ENCODE measurements at places on chromosomes 12 and 14. TPM values are rescaled to one million over a fixed set of nuclear protein-coding genes. Genes with fewer than 3 reads are reported as not detected.

GDF3 gene
- total RNA-seq: 0.30 TPM

GRCh38 chr12:100720016-100720654 lies 74.4 kb upstream of the ANO4 start:
- no peaks in the 10 kb centered on the region for H3K27me3 ChIP-seq
- no peak overlapping the region for H3K27ac ChIP-seq
- no peak overlapping the region for H3K4me3 ChIP-seq
- DNase-seq: no peak
- H3K36me3 ChIP-seq: no peaks in the 10 kb centered on the region

GRCh38 chr14:48693793-48694192 lies 892.4 kb downstream of the RPS29 start:
- no peaks in the 10 kb centered on the region for H3K4me1 ChIP-seq
- H3K4me3 ChIP-seq: no peak overlapping the region
- H3K27me3 ChIP-seq: no peaks in the 10 kb centered on the region
- H3K27ac ChIP-seq: no peak overlapping the region

DNA sequence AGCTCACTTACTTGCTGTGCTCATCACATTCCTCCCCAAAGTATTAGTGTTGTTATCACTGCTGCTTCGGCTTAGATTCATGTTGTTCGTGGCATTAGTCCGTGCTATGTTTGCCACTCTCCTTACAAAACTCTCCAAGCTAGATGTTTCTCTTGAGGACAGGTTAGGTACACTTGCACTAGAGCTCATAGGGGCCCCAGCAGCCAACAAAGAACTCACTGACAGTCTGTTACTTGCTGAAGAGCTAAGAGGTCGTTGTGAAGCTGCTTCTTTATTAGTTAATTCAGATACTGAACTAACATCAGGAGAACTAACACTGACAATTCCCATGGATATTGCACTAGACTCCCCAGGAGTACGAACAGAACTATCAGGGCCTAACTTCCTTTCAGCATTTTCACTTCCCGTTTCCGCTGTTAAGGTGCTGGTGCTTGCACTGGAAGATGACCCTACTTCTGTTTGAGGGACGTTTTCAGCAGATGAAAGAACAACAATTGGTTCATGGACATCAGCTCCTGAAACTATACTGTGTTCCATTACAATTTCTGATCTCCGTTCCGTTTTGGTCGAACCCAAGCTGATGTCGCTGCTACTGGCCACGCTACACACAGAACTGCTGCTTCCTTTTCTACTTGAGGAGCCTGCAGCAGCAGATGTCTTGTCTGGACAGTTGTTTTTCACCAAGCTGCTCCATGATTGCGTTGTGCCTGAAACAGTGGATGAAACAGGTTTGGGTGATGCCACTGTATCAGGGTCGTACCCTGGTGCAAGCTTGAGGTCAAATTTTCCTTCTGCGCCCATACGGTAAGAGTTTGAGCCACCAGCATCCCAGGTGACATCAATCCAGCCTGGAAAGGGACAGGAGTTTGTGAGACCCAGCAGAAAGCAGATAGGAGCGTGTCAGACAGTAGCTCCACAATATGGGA lies 78.7 kb downstream of the HECTD1 start:
- no peak for DNase-seq
- H3K4me3 ChIP-seq: no peak overlapping the region
- H3K36me3 ChIP-seq: peaks cover 4% of the 10 kb centered on the region
- H3K4me1 ChIP-seq: no peaks in the 10 kb centered on the region

- DNase-seq: peak; percentile 89
- H3K36me3 ChIP-seq: no peaks in the 10 kb centered on the region
- H3K4me3 ChIP-seq: peak within 1 kb of the TSS; percentile 98
- peak within 1 kb of the TSS; percentile 93 for H3K27ac ChIP-seq
- H3K4me1 ChIP-seq: peaks cover 2% of the 10 kb centered on the region
These were observed at the start of gene PLEKHA5 for GRCh38 chr12:19129486-19130223. Gene PLEKHA5, plus strand, starts transcription at chr12:19129733. Its CDS starts 67 bp downstream, at chr12:19129800.

DNA sequence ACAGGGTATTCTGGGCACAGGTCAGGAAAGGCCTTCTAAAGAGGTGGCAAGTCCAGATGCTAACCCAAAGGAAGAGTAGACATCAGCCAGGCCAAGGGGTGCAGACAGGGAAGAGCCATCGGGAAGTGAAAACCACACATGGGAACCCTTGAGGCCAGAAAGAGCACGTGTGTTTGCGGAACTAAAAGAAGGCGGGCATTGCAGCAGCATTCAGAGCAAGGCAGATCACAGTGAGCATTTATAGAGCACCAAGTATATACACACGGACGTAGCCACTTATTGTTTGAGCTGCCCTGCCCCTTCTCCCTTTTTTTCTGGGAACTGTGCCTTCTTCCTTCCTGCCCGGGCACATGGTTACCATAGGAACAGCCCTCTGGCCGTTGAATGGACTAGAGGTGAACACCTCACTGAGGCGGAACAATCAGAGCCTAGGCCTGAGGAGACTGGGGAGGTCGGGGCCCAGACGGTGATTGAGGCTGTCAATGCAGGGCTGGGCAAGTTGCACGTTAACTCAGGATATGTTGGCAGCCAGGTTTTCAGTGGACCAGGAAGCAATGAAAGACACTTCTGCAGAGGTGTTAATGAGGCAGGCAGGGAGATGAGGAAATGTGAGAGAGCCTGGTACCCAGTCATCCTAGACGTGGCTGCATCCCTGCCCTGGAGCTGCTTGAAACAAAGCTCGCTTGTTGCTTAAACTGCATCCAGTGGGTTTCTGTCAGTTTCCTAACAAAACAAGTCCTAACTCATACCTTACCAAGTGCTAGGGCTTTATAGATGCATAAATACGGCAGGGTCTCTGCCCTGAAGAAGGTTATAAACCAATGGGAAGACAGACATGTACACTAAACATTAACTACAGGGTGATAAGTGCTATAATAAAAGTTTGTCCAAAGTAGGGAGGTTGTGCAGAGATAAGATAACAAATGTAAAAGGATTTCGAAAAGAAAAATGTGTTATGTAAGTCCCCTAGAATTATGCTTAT lies 34.2 kb downstream of the MOAP1 start:
- H3K4me3 ChIP-seq: no peak overlapping the region
- H3K4me1 ChIP-seq: no peaks in the 10 kb centered on the region
- H3K36me3 ChIP-seq: no peaks in the 10 kb centered on the region
- no peak overlapping the region for H3K27ac ChIP-seq
- H3K27me3 ChIP-seq: no peaks in the 10 kb centered on the region
- no peak for DNase-seq

DNA sequence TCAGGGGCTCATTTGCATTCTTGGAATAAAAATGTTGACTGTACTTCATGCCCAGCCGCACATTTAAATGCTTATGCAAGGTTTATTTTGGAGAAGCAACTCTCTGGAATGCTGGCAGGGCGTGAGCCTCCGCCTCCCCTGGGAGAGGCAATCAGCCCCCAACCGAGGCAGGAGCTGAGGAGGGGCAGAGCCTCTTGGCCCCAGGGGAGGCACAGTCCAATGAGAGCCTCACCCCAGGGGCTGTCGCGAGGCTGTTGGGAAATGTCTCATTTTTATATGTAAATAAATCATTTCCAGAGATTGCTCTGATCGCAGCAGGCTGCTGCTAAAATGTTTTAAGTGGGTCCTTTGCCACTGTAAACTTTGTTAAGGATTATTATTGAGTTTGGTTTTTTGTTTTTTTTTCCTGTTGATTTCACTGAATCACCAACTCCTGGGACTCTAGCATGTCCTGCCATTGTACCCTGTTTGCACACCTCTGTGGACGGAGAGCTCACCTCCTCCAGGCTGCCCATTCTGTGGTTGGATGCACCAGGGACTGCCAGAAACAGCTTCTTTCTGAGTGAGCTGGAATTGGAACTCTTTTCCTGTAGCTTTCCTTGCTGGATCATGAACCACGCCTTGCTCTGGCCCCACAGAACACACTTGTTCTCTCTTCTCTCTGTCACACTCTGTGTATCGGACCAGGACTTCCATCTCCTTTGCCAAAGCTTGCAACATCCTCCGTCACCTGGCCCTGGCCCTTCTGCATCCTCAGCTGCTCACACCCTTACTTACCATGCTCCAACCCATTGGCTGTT lies 46.9 kb upstream of the FAM181A start:
- H3K27ac ChIP-seq: no peak overlapping the region
- peak overlapping the region; percentile 33 for H3K4me3 ChIP-seq
- no peaks in the 10 kb centered on the region for H3K36me3 ChIP-seq
- DNase-seq: peak; percentile 66
- no peaks in the 10 kb centered on the region for H3K4me1 ChIP-seq

- no peak overlapping the region for H3K4me3 ChIP-seq
- no peaks in the 10 kb centered on the region for H3K4me1 ChIP-seq
- H3K27ac ChIP-seq: no peak overlapping the region
- no peaks in the 10 kb centered on the region for H3K36me3 ChIP-seq
- DNase-seq: no peak
These were observed 69.7 kb downstream of the TSPAN11 start for GRCh38 chr12:30996255-30996654.

- H3K4me3 ChIP-seq: no peak overlapping the region
- no peaks in the 10 kb centered on the region for H3K4me1 ChIP-seq
- H3K27me3 ChIP-seq: no peaks in the 10 kb centered on the region
- no peak overlapping the region for H3K27ac ChIP-seq
- DNase-seq: no peak
These were observed 155.7 kb upstream of the PDZRN4 start for GRCh38 chr12:41032386-41032785.

- H3K27ac ChIP-seq: peak overlapping the region; percentile 35
- no peaks in the 10 kb centered on the region for H3K27me3 ChIP-seq
- no peak for DNase-seq
- H3K4me3 ChIP-seq: no peak overlapping the region
These were observed 21.1 kb upstream of the KRT8 start for GRCh38 chr12:52925717-52926595.

DNA sequence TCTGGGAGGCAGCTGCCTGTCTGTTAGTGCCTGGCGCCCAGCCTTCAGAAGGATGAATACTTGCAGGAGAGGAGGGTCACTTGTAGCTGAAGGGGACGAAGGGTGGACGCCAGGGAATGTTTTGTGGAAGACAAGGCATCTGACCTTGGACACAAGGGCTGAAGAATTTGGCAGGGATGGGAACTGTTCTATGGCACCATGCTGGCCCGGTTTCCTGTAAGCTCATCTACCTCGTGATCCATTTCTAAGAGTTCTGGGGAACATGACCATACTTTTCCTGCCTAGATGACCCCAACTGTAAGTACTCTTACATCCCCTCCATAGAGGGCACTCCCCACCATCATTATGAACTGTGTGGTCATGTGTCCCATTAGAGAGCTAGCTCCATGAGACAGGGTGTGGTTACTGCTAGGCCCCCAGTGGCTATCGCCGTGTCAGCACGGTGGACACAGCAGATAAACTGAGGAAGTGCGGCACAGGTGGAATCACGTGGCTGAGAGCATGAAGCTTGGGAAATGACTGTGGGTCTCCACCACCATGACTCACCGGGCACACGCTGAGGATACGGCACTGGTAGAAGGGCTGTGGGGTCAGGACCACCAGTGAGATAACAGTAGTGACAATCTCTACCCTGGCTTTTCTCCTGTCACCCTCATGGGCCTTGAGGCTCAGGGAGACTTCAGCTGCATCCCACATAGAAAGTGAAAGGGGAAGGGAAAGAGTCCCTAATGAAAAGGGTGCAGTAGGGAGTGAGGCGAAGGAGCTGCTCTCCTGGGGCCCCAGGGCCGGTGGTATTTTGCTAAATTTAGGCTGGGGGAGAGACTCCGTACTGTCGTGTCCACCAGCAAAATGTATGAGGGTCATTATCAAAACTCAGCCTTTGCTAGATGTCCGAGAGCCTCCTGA lies 252.6 kb downstream of the FOXN3 start:
- H3K4me3 ChIP-seq: no peak overlapping the region
- no peaks in the 10 kb centered on the region for H3K4me1 ChIP-seq
- no peak overlapping the region for H3K27ac ChIP-seq
- H3K27me3 ChIP-seq: no peaks in the 10 kb centered on the region

DNA sequence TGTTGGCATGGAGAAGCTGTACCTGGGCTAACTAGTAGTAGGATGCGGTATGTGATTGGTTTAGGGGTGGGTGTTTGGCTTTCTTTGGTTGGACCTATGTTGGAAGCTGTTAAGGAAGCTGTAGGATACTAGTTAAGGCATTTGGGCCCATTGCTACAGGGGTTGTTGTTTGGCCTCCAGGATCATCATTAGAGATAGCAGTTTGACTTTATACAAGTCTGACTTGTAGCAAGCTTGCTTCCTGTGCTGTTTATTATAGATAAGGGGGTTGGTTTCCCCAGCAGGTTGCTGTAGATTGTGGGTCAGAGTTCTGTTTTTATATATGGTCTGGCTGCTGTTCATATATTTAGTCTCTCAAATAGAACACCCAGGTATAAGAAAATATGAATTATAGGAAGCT lies 1.4 kb upstream of the PRIM1 start:
- H3K27ac ChIP-seq: no peak overlapping the region
- H3K4me3 ChIP-seq: no peak overlapping the region
- no peaks in the 10 kb centered on the region for H3K4me1 ChIP-seq
- H3K27me3 ChIP-seq: no peaks in the 10 kb centered on the region

DNA sequence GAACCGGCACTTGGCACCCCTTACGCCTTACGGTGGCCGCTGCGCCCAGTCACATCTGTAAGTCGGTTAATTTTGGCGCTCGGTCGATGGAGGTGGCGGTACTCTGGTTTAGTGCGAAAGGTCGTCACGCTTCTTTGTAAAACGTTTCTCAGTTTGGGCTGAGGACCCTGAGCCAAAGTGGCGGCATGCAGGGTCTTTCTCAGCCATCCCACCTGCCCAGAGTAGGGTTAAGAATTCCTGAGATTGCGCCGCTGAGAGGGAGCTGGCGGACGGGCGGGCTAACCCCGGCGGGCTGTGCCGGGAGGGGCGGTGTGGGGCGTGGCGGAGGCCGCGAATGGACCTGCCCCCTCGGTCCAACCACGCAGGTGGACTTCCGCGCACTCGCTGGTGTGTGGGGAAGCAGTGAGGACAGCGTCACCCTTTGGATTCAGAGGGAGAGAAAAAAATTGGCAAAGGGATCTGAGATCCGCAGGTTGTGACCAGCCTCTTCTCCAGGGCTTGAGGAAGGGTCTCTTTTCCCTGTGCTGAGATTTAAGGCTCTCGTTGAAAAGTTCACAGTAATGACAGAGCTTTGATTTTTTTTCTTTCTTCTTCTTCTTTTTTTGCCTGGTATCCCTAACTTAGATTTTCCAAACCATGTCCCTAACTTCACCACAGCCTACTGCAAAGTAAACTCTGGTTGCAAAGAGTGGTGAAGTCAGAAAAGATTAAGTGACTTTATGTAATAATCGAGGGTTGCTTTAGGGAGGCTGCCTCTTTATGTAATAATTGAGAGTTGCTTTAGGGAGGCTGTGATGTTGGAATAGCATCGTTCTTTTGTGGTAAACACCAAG lies 602 bp upstream of the FBXO33 start:
- H3K4me3 ChIP-seq: peak overlapping the region; percentile 55
- peak overlapping the region; percentile 93 for H3K27ac ChIP-seq
- H3K36me3 ChIP-seq: no peaks in the 10 kb centered on the region
- peak; percentile 95 for DNase-seq
- peaks cover 2% of the 10 kb centered on the region for H3K4me1 ChIP-seq
